ENCODE measurements at places on chromosomes 6 and 20. TPM values are rescaled to one million over a fixed set of nuclear protein-coding genes. Genes with fewer than 3 reads are reported as not detected.

GRCh38 chr20:19252451-19253120 lies 40.1 kb downstream of the SLC24A3 start:
- no peaks in the 10 kb centered on the region for H3K36me3 ChIP-seq
- no peak for DNase-seq
- no peaks in the 10 kb centered on the region for H3K27me3 ChIP-seq
- H3K4me1 ChIP-seq = no peaks in the 10 kb centered on the region

GRCh38 chr20:5091902-5092301 lies 27.9 kb downstream of the PCNA start:
- no peaks in the 10 kb centered on the region for H3K27me3 ChIP-seq
- no peak overlapping the region for H3K4me3 ChIP-seq
- H3K27ac ChIP-seq = no peak overlapping the region
- no peak for DNase-seq

GRCh38 chr6:52498538-52499017 lies 78.3 kb downstream of the TRAM2 start:
- DNase-seq = peak; percentile 74
- H3K36me3 ChIP-seq = peaks cover 5% of the 10 kb centered on the region
- peak overlapping the region; percentile 96 for H3K27ac ChIP-seq
- H3K27me3 ChIP-seq = no peaks in the 10 kb centered on the region
- H3K4me1 ChIP-seq = peaks cover 59% of the 10 kb centered on the region

Gene PGC
- 0.26 TPM for total RNA-seq

Gene CFB
- total RNA-seq = 0.44 TPM

DNA sequence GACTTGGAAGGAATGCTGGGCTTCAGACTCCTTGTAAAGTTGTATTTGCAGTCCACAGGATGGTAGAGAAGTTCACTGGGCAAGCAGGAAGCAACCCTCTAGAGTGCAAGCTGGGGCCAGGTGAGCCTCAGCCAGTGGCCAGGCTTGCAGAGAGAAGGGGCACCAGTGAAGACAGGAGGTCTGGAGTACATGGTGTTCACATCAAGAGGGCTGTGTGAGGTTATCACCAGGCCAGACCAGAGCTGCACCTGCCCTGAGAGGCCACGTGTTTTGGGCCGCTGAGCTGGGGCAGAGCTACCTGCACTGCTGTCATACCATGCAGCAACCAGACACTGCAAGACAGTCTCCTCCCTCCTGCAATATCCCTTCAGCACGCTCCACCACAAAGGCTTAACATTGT lies 79.0 kb downstream of the SH3BGRL2 start:
- no peak overlapping the region for H3K4me3 ChIP-seq
- H3K36me3 ChIP-seq = no peaks in the 10 kb centered on the region
- no peak overlapping the region for H3K27ac ChIP-seq
- no peaks in the 10 kb centered on the region for H3K4me1 ChIP-seq
- DNase-seq = no peak

Gene SLC32A1
- not detected for total RNA-seq

GRCh38 chr6:20866036-20866435 lies 331.8 kb downstream of the CDKAL1 start:
- H3K27ac ChIP-seq = no peak overlapping the region
- no peak overlapping the region for H3K4me3 ChIP-seq
- no peaks in the 10 kb centered on the region for H3K36me3 ChIP-seq
- no peaks in the 10 kb centered on the region for H3K4me1 ChIP-seq
- no peak for DNase-seq

DNA sequence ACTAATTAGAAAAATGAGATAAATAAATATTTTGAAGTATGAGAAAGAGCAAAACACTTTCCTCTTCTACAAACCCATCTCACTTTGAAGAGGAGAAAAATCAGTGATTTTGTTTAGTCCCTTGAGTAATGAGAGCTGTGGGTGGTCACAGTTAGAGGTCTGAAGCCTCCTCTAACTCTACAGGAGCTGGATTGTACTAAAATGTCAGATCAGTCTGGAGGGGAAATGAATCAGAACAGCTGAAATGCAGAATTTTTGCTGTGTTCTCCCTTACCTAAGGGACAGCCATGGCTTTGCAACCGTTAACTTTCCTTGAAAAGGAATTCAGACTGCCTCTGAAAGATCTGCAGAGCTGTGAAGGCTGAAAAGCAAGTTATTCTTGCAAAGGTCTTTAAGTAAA lies 11.4 kb upstream of the RFPL4B start:
- no peaks in the 10 kb centered on the region for H3K36me3 ChIP-seq
- no peak overlapping the region for H3K27ac ChIP-seq
- no peaks in the 10 kb centered on the region for H3K27me3 ChIP-seq
- no peaks in the 10 kb centered on the region for H3K4me1 ChIP-seq

GRCh38 chr20:61759286-61760065 lies 306.2 kb downstream of the TAF4 start:
- H3K27me3 ChIP-seq = no peaks in the 10 kb centered on the region
- H3K36me3 ChIP-seq = no peaks in the 10 kb centered on the region
- H3K4me3 ChIP-seq = no peak overlapping the region
- no peak overlapping the region for H3K27ac ChIP-seq

All from GM12878 (cell line).